Kidney capillary endothelial cell (primary cell): ENCODE measurements at places on chromosomes 11 and 22.

DNA sequence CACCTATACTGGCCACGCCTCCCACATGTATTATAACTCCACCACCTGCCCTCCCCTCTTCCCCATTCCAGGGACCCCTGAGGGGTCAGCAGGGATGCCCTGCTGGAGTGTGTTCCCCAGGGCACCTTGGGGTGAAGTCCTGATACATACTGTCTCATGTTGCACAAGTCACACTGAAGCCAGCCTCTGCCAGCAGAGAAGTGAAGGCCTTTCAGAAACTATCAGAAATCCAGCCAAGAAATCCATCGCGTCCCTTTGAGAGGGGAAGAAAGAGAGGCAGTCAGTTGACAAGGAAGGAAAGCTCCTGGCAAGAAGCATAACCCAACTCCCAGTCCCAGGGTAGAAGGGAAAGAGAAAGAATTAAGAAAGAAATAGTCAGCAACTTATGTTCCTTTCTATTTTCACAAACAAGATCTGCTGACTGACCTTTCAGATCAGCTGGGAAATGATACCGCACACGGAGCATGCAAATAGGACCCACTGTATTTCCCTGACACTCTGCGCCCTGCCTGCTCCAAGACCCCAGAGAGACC, 45.2 kb downstream of the SC5D start:
- DNase-seq: no peak

- no peak for DNase-seq
These were observed 27.2 kb upstream of the COMT start for GRCh38 chr22:19914201-19914943.

DNA sequence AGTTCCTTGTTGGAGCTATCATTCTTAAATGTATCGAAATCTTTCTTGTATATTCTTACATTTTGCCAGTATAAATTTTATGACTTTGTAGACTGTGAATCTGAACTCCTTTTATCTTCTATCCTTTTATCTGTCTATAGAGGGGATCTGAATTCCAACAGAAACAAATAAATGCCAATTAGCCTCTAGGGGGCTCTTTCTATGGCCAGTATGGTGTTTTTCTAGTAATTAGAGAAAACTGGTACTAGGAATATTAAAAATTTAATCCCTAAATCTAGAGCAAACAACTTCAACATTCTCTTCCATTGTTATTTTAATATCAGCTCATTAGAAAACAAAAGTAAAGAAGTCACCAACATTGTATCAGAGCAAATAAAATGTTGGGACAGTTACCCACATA, 21.5 kb upstream of the CAT start:
- DNase-seq: no peak

GRCh38 chr11:2760196-2760871, 60.5 kb upstream of the KCNQ1OT1 start:
- DNase-seq: no peak

- DNase-seq: no peak
These were observed 175.8 kb upstream of the BDNF start for GRCh38 chr11:27875831-27876775.

GRCh38 chr11:64723907-64724862, 1.2 kb upstream of the NRXN2 start:
- DNase-seq: no peak

DNA sequence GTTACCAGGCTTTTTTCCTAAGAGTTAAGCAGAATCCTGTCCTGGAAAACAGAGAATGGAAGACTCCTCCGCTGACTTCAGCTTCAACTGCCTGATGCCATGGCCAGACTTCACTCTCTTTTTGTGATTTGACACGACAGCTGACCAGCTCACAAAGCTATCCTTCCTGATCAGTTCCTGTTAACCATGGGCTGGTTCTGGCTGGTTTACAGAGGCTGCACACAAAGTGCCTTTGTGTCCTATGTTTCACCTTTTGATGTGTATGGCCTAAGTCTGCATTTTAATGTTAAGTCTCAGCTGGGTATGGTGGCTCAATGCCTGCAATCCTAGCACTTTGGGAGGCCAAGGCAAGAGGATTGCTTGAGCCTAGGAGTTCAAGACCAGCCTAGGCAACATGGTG, 11.1 kb downstream of the FOLR3 start:
- DNase-seq: no peak

DNA sequence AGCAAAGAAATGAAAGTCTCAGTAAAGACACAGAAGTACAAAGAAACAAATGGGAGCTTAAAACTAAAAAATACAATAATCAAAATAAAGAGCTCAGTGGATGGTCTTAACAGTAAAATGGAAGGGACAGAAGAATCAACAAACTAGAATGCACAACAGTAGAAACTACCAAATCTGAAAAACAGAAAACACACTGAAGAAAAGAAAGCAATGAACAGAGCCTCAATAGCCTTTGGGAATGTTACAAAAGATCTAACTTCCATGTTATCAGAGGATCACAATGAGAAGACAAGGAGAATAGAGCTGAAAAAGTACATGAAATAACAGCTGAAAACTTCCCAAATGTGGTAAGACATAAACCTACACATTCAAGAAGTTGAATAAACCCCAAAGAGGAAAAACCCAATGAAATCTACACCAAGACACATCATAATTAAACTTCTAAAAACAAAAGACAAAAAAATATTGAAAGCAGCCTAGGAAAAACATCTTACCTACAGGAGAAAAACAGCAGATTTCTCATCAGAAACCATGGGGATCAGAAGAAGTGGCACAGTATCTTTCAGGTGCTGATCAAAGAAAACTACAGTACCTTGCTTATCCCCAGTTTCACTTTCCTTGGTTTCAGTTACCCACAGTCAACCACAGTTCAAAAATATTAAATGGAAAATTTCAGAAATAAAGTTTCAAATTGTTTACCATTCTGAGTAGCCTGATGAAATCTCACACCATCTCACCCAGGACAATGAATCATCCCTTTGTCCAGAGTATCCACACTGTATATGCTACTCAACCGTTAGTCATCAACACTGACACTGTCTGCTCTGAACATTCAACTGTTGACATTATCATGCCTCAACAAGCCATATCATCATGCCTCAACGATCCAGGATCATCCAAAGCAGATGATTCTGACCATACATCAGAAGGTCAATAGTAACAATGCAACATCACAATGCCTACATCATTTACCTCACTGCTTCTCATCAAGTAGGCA, 22.2 kb downstream of the RRAS2 start:
- peak; percentile 83 for DNase-seq

- DNase-seq: no peak
These were observed 42.1 kb downstream of the SLC36A4 start for GRCh38 chr11:93155738-93156137.

GRCh38 chr11:30605036-30605605, 19.0 kb upstream of the MPPED2 start:
- DNase-seq: no peak

DNA sequence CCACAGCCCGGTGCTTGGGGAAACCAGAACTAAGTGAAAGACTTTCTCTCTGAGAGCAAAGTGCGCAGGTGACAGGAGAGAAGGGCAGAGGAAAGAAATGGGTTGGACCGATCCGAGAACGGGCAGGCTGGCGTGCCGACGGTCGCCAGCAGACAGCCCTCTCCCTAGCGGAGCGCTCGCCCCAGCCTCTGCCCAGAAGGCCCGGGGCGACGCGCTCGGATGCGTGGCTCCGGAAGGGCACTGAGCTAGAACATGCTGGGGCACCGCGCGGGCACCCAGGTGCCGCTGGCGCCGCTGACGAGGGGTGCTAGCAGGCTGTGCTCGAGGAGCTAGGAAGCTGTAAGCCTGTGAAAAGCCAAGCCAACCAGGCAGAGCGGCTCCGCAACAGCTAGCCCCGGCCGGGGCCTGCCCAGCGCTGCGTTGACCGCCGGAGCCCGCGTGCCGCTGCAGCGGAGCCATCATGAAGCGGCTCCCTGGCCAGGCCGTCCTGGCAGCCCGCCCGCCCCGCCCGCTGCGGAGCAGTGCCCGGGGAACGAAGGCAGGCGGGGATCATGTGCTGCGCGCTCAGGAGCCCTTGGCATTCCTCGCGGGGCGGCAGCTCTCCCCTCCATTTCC, 22.1 kb upstream of the RRAS2 start:
- peak; percentile 33 for DNase-seq

- DNase-seq: no peak
These were observed 30.2 kb downstream of the MUC15 start for GRCh38 chr11:26541870-26542269.

DNA sequence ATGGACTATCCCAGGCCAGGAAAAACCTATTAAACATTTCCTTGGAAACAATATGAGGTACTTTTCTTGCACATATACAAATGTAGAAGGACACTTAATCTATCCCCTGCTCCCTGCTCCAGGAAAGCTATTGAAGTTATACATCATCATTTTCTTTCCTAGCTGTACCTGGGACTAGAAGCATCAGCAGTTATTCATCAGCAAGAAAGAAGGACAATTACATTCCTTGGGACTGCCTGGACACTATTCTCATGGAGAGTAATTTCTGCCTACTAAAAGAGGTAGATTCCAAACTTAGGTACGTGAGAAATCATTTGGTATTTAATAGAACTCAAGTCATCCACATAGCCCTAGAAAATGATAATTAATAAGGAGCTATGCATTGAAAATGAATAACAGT, 51.0 kb upstream of the PICALM start:
- no peak for DNase-seq

GRCh38 chr11:94558468-94558867, 8.7 kb upstream of the PIWIL4 start:
- no peak for DNase-seq

GRCh38 chr11:83206221-83206620, 12.7 kb downstream of the ANKRD42 start:
- no peak for DNase-seq

DNA sequence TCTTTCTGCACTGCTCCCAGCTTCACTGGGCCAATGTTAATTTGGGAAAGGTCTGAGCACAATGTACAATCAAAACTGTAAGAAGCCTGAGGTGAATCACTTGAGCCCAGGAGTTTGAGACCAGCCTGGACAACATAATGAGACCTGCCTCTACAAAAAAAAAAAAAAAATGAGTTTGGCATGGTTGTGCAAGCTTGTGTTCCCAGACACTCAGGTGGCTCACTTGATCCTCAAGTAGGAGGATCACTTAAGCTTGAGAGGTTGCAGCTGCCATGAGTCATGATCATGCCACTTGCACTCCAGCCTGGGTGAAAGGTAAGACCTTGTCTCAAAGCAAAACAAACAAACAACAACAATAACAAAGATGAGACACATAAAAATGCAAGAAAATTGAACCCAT, 38.6 kb upstream of the SC5D start:
- DNase-seq: no peak

GRCh38 chr11:14058061-14058460, 95.5 kb downstream of the SPON1 start:
- DNase-seq: no peak

DNA sequence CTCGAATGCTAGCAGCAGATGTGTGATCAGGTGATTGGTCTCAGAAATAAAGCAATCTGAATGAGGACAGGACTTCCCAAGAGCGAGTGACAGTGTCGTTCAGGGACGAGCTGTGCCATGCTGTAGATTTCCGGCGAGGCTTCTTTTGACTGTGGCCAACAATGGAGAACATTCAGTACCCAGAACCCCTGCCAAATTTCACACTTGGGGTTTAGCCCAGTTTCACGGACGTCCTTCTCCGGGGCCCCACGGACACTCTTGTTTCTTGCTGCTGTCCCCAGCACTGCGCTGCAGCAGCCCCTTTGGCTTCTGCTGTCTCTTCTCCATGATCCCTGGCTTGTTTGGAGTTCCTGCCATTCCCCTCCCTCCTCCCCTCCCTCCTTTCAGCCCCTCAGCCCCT, 115.1 kb upstream of the GRAMD1B start:
- no peak for DNase-seq

DNA sequence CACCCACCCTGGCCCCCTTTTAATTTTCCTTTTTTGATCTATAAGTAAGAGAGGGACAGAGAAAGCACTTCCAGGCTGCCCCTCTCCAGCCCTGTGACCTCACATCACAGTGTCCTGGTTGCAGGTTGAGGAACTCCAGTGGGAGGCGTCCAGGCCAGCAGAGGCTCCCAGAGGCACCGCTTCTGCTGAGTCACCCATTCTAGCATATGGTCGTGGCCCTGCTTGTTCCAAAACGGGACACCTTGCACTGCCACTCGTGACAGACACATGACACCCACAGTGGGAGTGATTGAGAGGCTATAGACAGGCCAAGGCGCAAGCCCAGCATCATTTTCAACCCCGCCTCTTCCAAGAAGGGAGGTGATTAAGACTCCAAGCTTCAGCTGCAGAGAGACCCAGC, 16.0 kb upstream of the TMPRSS4 start:
- DNase-seq: no peak

GRCh38 chr11:20443596-20443995, 56.1 kb downstream of the PRMT3 start:
- DNase-seq: peak; percentile 15
